Putamen (tissue), 1 donor: ENCODE measurements at places on chromosomes 13 and 19.

- no peak for DNase-seq
Measured at GRCh38 chr19:47227352-47228167, 3.4 kb downstream of the BBC3 start.

- no peak for DNase-seq
Measured at GRCh38 chr19:51626675-51627074, 3.5 kb downstream of the SIGLEC5 start.

GRCh38 chr19:43640424-43640757 is 741 bp upstream of the CADM4 start:
- no peak for DNase-seq

GRCh38 chr19:6610934-6611852 is 20.2 kb upstream of the CD70 start:
- no peak for DNase-seq

- no peak for DNase-seq
Measured at GRCh38 chr19:50488389-50489194, 11.9 kb upstream of the GARIN5A start.

GRCh38 chr19:41816761-41817160 is 20.4 kb downstream of the CEACAM3 start:
- no peak for DNase-seq

- no peak for DNase-seq
Measured at GRCh38 chr13:110224519-110224918, 82.4 kb downstream of the COL4A1 start.

DNA sequence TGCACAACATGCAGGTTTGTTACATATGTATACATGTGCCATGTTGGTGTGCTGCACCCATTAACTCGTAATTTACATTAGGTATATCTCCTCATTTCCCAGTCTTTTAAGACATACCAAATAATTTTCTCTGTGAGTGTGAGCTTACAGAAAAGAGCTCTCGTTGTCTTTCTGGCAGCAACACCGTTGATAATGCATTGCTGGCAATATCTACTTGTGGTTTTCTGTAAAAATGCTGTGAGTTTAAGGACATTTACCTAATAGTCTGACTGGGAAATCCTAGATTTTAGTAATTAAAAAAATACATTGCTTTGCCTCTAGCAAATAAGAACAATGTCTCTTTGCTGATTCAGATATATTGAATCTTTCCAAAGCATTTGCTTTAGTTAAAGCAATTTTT is 8.4 kb downstream of the IGFL3 start:
- DNase-seq: no peak

DNA sequence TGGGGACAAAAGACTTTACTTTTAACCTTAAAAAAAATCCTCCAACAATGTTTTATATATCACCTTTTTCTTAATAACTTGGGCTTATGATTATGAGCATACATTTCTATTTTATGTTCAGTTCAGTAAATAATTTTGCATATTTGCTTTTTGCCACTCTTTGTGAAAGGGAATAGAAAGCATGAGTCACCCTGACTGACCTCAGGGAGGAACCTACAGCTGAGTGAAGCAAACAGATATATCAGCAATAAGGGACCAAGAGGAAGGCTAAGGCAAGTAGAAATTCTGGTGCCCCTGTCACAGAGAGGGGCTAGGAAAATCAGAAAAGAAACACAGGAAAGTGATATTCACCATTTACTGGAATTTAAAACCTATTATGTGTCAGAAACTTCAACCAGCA is 37.2 kb upstream of the SOHLH2 start:
- DNase-seq: no peak

- DNase-seq: no peak
Measured at GRCh38 chr13:109090796-109091195, 461.4 kb downstream of the MYO16 start.

- DNase-seq: no peak
Measured at GRCh38 chr13:54183166-54183565, 1154.6 kb downstream of the OLFM4 start.

DNA sequence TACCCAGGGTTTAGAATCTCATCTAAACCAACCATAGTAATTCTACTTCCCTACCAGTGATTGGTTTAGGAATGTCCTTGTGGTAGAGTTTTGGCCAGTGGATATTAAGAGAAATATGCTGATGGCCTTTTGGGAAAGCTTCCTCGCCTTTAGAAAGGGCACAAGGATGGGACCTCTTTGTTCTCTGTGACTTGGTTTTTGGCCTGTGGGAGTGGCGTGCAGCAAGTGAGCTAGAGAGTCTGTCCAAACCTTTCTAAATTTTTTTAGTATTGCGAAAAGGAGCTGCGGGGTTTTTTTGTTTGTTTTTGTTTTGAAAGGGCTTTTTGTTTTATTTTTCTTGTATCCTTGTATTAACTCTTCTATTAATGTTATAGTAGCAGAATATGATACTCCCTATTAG is 20.6 kb downstream of the USPL1 start:
- DNase-seq: no peak
